Astrocyte of the spinal cord (primary cell): ENCODE measurements at places on chromosomes 7 and 10.

DNA sequence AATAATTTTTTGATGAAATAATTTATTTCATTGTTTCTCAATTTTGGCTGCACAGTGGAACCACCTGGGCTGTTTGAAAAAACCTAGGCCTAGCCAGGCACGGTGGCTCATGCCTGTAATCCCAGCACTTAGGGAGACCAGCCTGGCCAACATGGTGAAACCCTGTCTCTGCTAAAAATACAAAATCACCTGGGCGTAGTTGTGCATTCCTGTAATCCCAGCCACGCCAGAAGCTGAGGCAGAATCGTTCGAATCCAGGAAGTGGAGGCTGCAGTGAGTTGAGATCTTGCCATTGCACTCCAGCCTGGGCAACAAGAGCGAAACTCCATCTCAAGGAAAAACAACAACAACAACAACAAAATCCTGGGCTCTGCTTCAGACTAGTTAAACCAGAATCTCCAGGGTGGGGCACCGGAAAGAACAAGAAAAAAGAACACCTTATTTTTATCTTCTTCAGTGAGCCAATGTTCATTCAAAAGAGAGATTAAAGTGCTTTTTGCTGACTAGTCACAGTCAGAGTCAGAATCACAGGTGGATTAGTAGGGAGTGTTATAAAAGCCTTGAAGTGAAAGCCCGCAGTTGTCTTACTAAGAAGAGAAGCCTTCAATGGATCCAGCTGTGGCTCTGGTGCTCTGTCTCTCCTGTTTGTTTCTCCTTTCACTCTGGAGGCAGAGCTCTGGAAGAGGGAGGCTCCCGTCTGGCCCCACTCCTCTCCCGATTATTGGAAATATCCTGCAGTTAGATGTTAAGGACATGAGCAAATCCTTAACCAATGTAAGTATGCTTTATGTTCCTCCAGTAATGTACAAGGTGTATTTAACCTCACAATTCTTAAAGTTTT is at the start of gene CYP2C18:
Gene CYP2C18 (plus strand): TSS at position 516 of the 841 bp plus-strand sequence. CDS start 91 bp downstream, at position 607.
- DNase-seq = no peak

DNA sequence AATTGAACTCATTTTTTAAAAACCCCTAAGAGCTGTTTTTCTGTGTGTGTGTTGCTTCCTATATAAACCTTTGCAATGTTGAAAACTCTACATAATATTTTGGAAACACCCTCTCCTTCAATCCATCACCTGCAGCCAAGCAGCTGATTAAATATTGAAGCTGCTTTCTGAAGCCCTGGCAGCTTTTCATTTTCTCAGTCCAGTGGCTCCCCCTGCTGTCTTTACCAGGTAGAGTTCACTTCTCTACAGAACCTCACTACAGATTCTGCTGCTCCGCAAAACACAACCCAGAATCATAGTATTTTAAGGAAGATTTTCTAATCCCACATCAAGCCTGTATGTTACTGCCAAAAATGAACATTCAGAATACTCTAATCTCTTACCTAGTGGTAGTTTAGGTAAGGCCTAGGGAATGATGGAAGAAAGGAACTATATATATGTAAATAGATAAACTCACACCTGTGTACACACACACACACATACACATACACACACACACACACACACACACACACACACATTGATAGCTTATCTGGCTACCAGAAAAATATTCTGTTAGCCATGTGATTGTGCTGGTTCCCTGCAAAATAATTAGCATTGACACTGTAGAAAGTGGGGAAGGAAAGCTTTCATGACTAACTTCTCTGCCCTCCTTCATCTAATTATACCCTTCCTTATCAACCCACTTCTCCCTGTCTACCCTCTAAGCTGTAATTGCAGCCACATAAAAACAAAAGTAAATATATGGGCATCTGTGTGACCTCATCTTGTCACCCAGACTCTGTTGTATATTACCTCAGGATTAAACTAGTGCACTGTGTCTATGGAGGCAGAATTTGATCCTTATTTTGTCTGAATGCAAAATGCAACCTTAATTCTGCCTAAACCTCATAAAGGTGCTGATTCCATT is 229.5 kb upstream of the FZD1 start:
- peak; percentile 68 for DNase-seq

DNA sequence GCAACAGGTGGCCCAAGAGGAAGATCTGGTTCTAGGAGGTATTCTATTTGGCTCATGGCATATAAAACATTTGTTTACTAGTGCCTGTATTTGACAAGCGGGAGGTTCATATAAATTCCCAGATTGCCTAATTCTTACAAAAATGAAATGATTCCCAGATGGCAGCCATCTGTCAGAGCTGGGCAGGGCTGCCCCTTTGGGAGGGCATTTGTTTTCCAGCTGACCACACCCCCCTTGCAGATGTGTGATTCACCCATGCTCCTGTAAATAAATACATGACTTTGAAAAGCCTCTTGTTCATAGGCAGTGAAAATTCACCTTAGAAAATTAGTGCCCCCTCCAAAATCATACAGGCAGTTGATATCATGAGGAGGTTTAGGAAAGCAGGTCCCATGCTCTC is 8.6 kb downstream of the VWC2 start:
- no peak for DNase-seq

- no peak for DNase-seq
These were observed 45.9 kb downstream of the UNCX start for GRCh38 chr7:1278543-1278942.

GRCh38 chr10:132994185-132994796 is 51.9 kb upstream of the CFAP46 start:
- peak; percentile 1 for DNase-seq

DNA sequence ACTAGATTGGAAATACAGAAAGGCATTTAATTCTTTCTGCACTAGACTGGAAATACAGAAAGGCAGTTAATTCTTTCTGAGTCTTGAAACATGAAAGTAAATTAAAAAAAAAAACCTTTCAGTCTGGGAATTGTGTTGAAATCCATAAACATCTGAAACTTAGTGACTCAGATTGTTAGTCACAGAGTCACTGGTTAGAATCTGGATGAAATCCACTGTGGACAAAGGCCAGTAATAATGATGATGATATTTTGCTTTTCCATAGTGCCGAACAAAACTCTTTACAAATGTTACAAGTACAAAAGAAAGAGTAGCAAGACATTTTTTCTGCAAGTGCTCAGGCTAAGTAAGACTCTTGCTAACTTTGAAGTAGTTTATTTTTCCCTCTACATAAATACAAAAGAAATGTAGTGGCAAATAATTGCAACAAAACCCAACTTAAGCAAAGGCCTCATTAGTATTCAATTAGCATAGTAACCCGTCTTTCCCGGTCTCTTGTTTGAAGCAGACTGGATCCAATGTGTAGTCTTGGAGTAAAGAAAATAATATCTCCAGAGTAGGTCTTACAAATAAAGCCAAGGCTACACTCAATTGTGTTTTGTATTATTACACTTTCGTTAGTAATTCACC is 5.8 kb upstream of the PRTFDC1 start:
- peak; percentile 95 for DNase-seq

DNA sequence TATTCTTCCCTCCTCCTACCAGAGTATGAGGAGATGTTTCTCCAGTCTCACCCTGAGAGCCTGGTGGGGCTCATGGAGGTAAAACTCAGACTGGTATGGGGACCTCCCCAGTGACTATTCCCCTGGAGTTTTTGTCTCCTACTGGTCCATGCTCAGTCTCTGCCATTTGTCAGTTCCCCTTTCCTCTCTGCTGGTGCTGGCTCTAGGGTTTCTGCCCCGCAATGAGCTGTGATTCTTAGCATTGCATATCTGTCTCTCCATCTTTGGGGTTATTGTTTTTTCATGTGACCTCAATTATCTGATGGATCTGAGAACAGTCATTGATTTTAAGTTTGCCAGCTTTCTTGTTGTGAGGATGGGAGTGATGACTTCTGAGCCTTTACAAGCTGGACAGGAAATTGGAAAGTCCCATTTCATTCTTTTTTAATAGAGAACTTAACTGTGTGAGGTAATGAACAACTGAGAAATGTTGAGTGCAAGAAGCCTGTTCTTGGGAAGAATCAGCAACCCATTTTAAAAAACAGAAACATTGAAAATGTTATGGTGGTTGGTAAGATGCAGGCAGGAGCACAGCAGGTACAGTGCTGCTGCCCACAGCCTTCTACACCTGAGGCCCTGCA is 26.9 kb downstream of the NACAD start:
- no peak for DNase-seq

GRCh38 chr7:24914465-24914859 is 65.5 kb downstream of the OSBPL3 start:
- DNase-seq = no peak

- peak; percentile 93 for DNase-seq
These were observed 16.9 kb upstream of the CDK14 start for GRCh38 chr7:90579181-90579688.

- DNase-seq = peak; percentile 57
These were observed 16.4 kb downstream of the TNRC18 start for GRCh38 chr7:5406957-5407945.
